GM18507 (cell line): ENCODE measurements at places on chromosomes 11 and 22.

GRCh38 chr11:131749101-131749500, 378.7 kb downstream of the NTM start:
- DNase-seq, result no peak

DNA sequence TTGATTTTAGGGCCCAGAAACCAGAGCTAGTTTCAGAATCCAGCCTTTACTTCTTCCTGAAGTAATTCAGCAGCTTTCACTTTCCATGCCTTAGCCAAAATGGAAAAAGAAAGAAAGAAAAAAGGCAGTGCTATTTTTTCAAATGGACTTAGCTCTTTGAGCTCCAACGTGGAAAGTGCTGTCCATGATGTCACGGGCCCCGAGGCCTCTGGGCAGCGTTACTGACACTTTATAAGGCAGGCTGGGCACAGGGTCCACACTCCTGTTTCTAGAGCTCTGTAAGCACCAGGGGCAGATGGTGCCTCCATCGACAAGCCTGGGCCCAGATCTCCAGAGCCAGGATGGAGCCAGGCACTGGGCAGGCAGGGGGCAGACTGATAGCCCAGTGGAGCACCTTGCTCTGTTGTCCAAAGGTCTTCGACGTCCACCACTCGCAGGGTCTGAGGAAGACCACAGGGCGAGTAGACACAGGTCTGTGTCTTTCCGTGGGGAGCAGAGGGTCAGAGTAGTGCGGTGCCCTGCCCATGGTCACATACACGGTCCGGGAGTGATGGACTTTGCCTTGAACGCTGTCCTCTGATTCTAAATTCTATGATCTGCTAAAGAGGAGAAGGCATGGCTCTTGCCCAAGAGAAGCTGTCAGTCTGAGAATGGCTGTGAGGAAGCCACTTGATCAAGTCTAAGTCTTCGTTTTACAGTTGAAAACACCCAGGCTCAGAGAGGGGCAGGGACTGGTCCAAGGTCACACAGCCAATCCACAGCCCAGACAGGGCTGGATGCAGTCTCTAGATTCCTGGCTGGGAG, 22.0 kb upstream of the WNT11 start:
- no peak for DNase-seq

DNA sequence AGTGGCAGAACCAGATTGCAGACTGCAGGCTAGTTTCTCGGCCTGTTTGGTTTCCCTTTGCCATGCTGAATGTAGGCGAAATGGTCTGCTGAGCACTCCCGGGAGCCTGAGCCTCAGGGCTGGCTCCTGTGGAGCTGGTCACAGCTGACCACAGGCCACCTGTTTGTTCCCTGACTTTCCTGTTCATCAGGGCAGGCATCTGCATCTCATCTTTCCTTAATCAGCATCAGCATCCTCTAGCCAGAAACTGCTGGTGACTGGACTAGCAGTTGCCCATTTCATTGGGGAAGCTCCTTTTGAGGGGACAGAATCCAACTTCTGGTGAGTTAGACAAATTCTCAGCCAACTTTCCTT, 20.2 kb upstream of the C11orf96 start:
- DNase-seq, result no peak

GRCh38 chr22:17705951-17706900, 67.7 kb downstream of the BCL2L13 start:
- peak; percentile 11 for DNase-seq
